ENCODE measurements at places on chromosomes 4 and X.

- DNase-seq = no peak
Observed at GRCh38 chrX:100695302-100695701, 36.6 kb downstream of the SYTL4 start.

GRCh38 chr4:126687655-126688358 is 945.0 kb upstream of the INTU start:
- DNase-seq = no peak

GRCh38 chr4:108171339-108172230 is 2.9 kb upstream of the LEF1 start:
- DNase-seq = no peak

DNA sequence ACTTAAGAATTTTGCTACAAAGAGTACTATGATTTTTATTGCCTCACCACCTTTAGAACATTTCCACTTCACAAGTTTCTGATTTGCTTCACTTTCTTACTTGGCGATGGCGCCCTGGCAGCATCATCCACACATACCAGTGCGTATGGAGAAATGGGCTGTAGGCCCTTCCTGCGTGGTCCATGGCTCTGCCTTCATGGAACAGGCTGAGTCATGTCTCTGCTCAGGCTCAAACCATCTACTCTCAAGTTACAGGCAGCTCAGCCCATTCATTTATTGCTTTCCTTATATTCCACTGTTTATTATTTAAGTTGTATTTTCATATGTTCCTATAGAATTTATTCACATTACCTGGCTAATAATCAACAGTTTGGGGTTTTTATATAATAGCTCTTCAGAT is 21.1 kb downstream of the CASP3 start:
- no peak for DNase-seq

GRCh38 chrX:40008791-40009461 is 88.8 kb downstream of the BCOR start:
- DNase-seq = no peak

GRCh38 chr4:2839060-2839459 is 4.6 kb upstream of the ADD1 start:
- DNase-seq = no peak

DNA sequence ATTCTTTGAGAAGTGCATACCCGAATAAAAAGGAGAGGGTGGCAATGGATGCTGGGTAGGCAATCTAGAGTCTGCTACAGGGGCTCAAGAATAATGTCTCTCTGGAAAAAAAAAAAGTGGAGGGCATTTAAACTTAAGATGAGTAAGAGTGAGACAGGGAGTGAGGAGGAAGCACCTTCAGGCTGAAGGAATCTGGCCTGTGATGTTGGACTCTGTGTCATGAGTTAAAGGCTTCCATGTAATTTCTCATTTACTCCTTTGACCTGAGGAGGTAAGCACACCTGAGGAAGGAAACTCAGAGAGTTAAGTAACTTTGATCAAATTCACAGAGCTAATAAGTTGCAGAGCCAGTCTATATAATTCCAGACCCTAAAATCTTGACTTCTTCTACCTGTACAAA is 3.2 kb upstream of the PRKG2 start:
- DNase-seq = no peak

GRCh38 chrX:74931214-74931613 is 6.0 kb upstream of the NEXMIF start:
- no peak for DNase-seq

- no peak for DNase-seq
Observed at GRCh38 chrX:85964744-85965143, 82.6 kb downstream of the CHM start.

- DNase-seq = no peak
Observed at GRCh38 chr4:97104006-97104405, 1039.3 kb downstream of the STPG2 start.

DNA sequence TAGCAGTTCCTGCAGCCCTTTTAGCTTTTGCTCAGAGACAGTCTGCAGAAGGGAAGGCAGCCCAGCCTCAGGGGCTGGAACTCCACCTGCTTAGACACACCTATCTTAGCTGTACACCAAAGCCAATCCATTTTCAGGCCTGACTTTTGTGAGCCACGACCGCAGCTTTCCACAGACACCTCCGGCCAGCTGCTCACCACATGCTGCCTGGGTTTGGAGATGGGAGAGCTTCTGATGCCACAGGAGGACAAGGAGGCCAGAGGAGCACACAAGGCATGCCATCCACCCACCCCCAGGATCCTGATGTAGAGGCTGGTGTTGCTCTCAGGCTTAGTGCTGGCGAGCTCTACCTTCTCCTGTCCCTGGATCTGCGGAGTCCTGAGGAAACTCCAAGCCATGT is 141.8 kb upstream of the NALF2 start:
- no peak for DNase-seq

GRCh38 chrX:2549876-2550275 is 49.1 kb upstream of the DHRSX start:
- DNase-seq = no peak

DNA sequence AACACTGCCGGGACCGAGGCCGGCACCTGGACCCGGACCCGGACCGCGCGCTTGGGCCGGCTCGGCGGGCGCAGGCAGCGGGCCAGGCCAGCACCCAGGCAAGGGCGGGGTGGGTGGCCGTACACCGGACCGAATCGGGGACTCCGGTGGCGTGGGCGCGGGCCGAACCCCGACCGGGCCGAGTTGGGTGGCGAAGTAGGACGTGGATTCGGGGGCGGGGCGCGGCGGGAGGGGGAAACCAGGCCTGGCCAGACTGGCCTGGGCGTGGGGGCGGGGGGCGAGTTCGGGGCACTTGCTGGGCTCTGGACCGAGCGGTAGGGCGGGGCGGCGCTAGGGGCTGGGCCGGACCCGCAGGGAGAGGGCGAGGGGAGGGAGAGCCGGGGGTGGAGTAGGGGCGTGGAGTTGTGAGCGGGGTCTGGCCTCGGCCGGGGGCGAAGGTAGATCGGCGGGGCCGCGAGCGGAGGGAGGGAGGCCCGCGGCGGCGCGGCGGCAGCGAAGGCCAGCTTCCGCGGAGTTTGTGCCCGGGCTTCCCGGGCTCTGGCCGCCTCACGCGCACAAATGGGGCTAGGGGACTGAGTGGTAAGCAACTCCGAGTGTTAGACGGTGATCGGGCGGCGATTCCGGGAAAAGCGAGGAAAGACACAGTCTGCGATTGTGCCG is 1.8 kb upstream of the BCORL1 start:
- peak; percentile 56 for DNase-seq

DNA sequence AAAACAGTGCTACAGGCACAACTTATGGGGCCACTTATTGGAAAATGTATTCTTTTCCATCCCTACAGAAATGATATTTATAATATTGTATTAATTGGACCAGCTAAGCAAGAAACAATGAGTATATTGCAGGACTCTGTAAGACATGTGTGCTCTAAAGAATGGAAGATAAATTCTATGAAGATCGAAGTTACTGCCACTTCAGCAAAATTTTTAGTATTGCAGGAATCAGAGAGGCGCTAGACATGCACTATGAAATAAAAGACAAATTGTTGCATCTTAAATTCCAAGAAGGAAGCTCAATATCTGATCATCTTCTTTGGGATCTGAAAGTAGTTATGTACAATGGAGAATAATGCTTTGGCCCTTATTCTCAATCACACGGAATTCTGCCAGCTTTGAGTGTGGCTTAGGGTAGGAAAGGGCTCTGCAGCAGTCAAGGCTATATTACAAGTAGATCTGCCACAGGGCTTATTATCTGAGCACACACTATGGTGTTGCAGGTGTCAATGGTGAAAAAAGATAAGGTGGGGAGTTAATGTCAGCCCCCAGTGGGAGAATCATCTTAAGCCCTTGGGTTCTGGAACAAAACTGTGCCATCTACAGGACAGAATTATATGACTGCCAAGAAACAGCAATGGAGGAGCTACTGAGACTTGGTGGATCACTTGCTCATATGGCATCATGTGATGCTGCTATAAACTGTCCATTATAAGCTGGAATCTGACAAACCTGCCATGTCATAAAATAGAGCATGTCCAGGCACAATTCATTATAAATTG is 334.0 kb upstream of the NDST3 start:
- DNase-seq = peak; percentile 39
